HT1080 (cell line): ENCODE measurements at places on chromosomes 2 and 18. TPM values are rescaled to one million over a fixed set of nuclear protein-coding genes. Genes with fewer than 3 reads are reported as not detected.

DNA sequence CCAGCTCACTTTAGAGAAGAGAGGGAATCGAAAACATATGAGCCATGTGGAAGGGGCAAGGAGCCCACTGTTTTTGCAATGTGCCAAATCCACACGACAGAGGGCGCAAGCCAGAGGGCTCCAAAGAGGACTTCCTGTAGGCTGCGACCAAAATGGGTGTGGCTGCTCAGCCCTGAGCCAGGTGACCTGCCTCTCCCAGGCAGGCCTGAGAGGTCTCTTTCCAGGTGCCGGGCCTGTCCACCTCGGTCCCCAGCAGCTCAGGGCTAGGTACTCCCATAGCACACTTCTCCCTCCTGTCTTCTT is 153.8 kb downstream of the TTC32 start:
- DNase-seq: no peak

DNA sequence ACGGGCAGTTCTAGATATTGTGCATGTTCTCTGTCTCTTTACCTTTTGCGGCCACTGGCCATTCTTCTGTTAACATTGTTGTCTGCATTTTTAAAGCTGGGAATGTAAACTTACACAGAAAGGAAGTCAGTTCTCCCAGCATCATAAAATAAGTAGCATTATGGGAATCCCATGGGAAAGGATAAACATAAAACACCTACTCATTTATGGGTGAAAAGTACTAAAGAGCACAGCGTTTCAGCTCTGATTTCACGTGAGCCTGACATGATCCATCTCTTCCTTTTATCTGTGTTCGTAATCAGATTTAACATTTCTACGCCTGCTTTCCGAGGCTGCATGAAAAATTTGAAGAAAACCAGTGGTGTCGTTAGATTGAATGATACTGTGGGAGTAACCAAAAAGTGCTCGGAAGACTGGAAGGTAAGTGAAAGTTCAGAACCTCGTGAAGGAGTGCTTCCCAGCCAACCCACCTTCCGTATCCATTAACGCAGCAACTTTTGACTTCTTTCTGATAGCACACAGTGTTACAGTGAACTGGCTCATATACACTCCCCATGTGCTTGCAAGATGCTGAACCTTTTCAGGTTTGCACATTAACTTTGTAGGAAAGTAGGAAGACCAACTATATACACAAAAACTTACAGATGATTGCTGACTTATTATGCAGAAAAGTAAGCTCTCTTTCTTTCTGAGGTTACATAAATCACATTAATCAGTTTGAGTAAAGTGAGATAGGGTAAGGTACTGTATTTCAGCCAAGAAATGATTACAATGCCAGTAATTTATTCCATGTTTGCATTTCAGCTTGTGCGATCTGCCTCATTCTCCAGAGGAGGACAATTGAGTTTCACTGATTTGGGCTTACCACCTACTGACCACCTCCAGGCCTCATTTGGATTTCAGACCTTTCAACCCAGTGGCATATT is 86.5 kb upstream of the TTC39C start:
- DNase-seq: no peak

DNA sequence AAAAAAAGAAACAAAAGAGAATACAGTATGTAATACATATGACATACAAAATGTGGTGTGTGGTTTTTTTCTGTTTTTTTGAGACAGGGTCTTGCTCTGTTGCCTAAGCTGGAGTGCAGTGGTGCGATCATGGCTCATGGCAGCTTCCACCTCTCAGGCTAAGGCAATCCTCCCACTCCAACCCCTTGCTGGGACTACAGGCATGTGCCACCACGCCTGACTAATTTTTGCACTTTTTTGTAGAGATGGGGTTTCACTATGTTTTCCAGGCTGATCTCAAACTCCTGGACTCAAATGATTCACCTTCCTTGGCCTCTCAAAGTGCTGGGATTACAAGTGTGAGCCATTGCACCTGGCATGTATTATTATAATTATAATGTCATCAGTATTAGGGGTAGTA is 38.9 kb downstream of the DHX57 start:
- no peak for DNase-seq

GRCh38 chr2:43764086-43764705 is 9.6 kb upstream of the DYNC2LI1 start:
- DNase-seq: no peak

GRCh38 chr2:109213646-109214433 is 84.8 kb downstream of the SH3RF3 start:
- peak; percentile 98 for DNase-seq

DNA sequence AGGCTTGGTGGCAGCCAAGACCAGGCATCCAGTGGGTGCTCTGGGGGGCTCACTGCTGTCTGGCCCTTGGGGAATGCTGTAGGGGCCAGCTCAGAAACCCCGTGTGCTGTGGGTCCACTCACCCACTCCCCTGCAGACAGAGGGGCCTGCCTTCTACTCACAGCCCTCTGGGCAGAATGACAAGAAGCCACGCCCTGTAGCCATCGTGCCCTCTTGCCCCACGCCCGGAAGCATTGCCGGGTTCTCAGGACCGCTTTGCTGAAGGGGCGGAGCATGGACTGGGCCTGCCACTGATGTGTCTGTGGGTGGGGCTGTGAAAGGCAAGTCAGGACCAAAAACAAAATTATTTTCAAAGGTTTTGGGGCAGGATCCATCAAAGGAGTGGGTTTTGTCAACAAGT is 27.8 kb downstream of the GLI2 start:
- no peak for DNase-seq

DNA sequence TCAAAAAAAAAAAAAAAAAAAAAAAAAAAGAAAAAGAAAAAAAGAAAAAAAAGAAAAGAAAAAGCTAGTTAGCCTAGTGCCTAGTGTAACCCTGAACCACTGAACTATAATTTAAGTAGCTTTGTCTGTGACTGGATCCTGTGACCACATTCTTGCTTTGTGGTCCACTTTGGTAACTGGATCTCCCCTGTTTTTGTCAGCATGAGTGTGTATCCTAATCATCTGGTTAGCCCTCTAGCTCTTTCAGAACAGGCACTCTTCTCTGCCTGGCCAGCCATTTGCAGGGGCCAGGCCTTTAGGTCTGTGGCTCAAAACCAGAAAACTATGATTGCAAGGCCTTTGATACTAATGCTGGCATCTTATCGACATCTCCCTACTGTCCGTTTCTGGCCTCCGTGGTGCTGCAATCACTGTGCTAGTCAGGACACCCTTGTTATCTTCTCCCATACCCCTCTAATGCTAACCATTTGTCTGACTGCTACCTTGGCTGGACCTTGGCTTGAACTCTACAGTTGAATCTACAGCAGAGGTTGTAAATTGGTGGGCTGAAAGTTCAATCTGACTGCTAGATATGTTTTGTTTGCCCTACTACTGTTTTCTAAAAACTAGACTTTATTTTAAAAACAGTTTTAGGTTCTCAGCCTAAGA is 40.5 kb downstream of the RBKS start:
- peak; percentile 22 for DNase-seq

Gene NAT8
- not detected in 2 replicates for total RNA-seq
